Urothelium cell line (cell line): ENCODE measurements at places on chromosomes 11 and 22.

- DNase-seq, result no peak
These were observed 143.6 kb upstream of the POU2AF2 start for GRCh38 chr11:111101881-111102280.

- peak; percentile 58 for DNase-seq
These were observed 6.5 kb upstream of the SPON1 start for GRCh38 chr11:13955971-13956421.

DNA sequence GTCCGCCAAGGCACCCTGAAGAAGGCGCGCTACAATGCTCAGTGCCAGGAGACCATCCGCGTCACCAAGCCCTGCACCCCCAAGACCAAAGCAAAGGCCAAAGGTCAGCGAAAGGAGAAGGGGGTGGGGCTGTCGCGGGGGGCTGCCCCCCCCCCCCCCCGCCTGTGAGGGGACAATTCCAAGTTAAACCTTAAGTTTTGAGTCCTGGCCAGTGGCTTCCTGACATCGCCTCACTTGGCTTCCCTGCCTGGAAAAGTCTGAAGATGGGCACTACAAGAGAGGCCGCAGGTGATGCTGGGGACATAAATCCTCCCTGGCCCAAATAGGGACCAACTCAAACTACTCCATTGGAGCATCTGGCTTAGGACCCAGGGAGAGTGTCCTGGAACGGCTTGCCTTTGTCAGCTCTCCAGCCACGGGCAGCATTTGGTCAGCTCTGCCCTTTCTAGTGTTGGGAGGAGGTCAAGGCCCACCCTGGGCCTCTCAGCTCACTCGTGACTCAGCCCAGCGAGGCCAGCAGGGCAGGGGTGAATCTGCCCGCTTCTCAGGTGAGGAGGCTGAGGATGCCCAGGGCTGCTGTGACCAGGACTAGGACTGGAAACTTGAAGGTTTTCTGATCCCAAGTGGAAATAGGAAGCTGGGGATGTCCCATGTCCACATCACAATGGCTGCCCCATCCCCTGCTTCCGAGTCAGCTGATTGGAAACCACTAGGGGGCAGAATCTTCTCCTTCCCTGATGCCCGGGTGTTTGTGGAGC, 1.4 kb downstream of the MDK start:
- DNase-seq, result peak; percentile 69

- peak; percentile 8 for DNase-seq
These were observed 800.9 kb upstream of the TENM4 start for GRCh38 chr11:80241766-80242165.

GRCh38 chr11:5280582-5281102, 10.9 kb upstream of the HBE1 start:
- DNase-seq, result peak; percentile 90

DNA sequence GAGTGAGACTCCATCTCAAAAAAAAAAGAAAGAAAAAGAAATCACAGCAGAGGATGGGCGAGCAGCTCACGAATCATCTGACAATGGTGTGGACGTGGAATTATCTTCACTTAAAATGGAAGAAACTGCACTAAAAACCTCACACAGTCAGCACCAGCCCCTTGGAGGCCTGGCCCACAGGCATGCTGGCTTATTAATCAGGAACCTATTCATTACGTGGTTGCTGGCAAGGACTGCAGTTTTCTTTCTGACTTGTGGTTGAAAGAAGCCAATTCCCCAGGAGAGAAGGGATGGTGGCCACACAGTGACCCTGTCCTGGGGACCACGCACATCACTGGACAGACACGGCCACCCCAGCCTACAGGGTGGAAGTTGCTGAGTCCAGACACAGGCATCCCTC, 401.1 kb downstream of the CTTN start:
- DNase-seq, result no peak

DNA sequence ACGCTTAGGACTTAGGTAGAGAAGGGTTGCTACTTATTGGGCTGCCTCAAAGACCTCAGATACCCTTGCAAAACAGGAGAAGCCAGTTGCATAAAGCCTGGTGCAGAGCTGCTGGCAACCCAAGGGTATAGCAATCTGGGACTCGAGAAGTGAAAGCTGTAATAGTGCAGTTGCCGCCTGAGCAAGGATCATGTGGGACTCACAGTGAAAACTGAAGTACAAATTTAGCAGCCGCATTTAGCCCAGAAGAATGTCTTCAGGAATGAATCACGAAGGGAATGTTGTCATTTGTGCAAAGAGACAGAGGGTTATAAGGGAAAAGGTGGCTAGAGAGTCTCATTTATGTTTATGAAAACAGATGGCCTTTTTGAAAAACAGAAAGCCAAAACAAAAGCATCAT, 267.2 kb downstream of the TENM4 start:
- DNase-seq, result no peak

- DNase-seq, result no peak
These were observed 66.0 kb downstream of the GRK3 start for GRCh38 chr22:25630447-25630846.

GRCh38 chr22:41801147-41801819, 804 bp downstream of the CCDC134 start:
- DNase-seq, result no peak

GRCh38 chr22:44764974-44765373, 12.6 kb downstream of the ARHGAP8 start:
- no peak for DNase-seq

DNA sequence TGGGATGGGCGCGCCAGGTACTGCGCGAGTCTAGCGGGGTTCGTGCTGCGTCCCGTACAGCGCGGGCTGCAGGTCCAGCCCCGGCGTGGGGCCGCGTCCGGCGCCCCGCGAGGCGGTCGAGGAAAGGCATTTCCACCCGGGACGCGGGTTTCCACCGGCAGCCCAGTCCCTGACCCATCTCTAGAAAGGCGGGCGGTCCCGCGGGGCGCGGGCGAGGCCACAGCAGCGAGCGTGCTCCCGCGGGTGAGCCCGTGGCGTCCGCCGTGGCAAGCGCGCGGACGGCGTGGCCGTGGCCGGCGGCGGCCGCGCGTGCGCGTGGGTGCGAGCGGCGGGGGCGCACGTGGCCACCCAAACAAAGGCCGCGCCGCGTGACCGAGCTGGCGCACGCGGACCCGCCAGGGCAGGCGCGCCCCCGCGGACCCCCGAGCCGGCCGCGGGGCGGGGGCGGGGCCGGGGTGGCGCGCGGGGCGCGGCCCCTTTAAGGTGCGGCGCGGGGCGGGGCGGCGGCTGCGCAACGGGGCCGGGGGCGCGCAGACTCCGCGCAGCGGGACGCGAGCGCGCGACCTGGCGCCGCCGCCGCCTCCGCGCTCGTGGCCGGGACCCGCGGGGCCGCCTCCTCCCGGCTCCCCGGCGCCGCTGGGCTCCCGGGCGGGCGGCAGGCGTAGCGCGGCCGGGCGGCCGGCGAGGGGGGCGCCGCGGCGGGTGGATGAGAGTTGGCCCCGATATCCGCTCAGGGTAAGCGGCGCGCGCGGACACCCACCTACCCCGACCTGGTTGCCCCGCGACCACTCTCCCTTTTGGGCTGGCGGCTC, 39.3 kb upstream of the CELSR1 start:
- peak; percentile 93 for DNase-seq

DNA sequence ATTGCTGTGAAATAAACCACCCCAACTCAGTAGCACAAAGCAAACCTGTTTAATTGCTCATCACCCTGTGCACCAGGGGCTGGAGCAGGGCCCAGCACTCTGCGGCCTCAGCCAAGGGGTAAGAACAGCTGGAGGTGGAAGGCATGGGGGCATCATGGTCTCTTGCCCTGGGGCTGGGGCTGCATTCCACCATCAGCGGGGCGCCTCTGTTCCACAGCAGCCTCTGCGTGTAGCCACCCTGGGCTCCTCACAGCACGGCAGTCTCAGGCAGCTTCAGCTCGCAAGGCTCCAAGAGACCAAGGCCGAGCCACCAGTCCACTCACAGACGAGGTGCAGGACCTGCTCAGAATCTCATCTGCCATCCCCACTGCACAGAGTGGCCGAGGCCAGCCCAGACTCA, 630.7 kb downstream of the TBC1D22A start:
- no peak for DNase-seq

DNA sequence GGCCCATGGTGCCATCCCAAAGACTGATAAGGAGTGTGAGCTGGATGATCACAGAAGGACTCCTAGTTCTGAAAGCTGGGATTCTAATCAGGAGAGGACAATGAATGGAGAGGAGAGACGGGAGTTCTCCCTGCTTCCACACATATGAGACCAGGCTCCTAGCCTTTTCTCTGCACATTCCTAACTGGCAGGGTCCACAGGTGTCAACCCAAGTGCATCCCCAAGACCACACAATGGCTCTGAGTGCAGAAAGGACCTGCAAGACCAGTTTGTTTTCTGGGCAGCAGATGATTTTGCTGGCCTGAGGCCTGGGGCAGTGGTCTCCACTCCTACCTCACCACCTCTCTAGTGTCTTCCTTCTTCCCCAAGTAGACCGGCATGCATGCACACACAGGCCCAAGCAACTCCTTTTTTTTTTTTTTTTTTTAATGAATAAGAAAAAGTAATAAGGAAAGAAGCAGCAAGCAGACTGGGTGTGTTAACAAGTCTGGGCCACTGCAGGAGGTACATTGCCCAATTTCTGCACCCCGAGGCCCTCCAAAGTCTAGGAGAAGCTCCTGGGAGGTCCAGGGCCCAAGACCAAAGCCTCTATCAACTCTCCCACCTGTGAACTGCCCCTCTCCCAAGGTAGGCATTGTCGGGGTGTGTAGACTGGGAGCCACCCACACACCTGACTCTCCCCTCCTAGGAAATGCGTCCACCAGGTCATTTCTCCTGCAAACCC, 1.2 kb upstream of the TSKU start:
- no peak for DNase-seq

- DNase-seq, result no peak
These were observed 87.0 kb downstream of the SCN3B start for GRCh38 chr11:123567466-123567865.

GRCh38 chr22:23264610-23265367, 84.5 kb downstream of the BCR start:
- DNase-seq, result no peak

DNA sequence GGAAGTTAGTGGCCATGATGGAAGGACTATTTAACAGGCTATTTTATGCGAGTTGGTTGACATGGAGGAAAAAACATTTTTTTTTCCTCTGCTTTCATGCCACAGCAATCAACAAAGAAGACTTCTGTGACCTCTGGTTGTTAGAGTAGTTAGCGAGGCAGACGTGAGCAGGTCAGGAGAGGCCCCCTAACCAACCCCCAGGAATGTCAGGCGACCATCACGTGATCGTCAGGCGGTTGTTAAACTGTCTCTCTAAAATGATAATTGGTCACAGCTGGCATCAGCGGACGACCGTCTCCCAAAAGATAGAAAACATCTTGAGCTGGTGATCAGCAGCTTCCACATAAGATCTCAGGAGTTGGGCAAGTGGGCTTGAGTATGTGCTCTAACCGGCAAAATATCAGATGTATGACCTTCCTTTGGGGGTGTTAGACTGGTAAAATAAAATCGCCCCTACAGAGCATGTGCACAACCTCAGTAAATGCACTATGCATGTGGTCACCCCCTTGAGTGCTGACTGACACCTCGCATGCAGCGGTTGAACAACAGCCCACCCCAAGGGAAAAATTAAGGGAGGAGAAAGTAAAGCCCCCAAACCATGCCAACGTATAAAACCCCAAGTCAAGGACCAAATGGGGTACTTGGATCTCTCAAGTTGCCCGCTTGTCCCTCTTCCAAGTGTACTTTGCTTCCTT, 20.9 kb upstream of the NARS2 start:
- DNase-seq, result no peak

GRCh38 chr11:12862696-12863469, 146.2 kb upstream of the RASSF10 start:
- DNase-seq, result peak; percentile 87

DNA sequence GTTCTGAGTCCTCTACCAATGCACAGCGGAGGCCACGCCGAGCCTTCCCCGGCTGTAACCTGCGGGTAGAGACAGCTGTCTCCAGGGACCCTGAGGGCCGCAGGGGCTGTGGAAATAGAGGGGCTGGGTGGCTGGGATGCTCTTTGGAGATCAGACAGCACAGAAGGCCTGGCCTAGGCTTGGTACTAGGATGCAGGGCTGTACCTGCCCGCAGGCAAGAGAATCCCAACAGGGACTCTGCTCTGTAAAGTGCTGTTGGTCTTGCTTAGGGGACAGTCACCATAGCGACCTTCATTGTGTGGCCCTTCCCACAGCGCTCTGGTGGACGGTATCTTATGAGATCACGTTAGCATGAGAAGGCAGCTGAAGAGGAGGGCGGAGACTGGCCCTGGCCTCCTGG, 11.3 kb upstream of the KCNJ5 start:
- no peak for DNase-seq

GRCh38 chr22:23583836-23584235, 3.7 kb upstream of the IGLL1 start:
- DNase-seq, result no peak

DNA sequence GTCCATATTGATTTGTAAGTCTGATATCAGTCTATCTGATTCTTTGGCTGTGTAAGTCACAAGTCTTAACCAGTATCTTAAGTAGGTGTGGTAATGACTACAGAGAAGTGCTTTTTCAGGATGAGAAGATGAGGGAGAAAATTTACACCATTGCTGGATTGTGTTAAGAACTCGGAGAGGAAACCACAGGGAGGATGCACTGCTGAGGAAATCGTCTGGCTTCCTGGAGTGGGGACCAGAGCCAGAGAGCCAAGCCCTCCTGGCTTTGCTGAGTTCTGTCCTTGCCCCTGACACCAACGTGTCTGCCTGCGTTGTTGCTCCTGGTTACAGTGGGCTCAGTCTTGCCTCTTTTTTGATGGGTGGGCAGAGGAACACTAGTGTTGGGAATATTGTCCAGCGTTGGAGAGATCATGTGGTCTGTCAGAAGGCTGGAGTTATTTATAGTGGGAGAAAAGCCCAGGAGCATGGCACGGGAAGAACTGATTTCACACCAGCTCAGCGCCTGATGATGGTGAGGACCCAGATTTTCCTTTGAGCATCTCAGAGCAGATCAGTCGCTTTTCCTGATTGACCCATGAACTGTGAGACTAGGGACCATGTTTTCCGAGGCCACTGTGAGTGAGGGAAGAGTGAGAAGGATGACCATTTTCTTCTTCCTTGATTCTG, 29.6 kb downstream of the MARK2 start:
- DNase-seq, result no peak

DNA sequence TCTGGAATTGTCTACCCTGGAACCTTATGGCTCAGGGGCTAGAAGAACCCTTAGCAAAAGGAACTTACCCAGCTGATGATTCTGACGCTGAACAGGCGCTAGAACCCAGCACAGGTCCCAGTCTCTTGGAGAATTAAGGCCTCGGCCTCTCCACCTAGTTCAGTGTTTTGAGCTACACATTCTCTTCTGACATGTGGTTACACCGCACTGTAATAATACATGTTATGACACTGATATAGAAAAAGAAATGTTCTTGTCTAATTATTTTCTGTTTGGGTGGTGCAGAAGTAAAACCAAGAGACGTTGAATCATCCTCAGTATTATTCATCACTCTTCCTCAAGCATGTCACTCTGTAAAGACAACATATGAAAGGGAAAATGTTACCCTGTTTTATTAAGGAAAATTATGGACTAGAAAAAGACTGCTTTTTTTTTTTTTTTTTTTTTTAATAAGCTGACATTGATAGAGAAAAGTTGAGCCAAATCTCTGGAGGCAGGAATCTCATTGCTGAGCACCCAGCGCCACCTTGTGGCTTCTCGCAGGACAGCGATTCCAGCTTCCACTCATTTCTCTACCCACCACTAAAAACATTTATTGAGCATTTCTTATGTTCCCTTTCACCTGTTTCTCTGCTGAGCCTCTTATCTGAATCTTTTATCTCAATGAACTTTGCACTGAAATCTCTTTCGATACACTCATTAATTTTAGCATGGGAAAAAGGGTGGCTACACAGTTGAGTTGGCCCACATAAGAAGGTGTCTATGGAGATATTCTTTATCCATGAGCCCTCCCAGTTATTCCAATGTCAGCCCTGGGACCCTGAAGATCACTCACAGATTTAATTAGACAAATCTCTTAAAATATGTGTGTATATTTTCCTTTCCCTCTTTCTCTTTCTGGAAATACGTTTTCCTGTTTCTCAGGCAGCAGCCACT, 12.6 kb upstream of the APLNR start:
- DNase-seq, result peak; percentile 57
